ENCODE measurements at places on chromosomes 5 and 9.
A peak's percentile ranks its signal among the peaks of the same experiment; 100 is the strongest.

DNA sequence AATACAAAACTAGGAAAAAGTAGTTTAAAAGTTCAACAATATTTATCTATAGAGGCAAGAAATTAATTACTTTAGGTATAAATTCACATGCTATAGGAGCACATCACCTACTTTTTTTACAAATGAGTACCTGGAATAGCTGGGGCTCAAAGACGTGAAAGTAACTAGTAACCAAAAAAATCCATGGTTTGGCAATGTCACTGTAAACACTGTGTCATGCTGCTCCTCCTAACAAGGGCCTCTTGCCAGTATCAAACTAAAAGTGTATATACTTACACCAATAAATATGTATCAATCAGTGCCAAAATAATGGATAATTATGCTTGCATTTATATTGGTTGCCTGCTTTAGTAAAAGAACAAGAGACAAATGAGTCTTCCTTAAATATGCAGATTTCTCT is 78.9 kb downstream of the AP3B1 start:
- H3K36me3 ChIP-seq, result peaks cover 19% of the 10 kb centered on the region
- H3K27me3 ChIP-seq, result no peaks in the 10 kb centered on the region
- DNase-seq, result no peak
- no peak overlapping the region for H3K27ac ChIP-seq
- H3K4me3 ChIP-seq, result no peak overlapping the region

DNA sequence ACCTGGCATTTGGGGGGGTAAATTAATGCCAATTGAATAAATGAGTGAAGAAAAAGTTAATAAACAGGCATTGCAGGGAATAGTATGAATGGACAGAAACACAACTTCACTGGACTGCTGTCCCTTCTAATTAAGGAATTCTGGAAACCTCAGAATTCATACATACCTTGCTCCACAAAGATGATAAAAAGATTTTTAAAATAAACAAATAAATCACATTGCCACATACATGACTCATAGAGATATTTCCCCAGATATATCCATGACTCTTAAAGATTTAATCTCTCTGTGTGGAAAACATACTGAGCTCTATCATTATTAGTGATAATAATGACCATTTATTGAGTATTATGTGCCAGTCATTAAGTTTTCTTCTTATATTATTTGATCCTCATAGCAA is 469.0 kb upstream of the MEF2C start:
- DNase-seq, result no peak
- H3K27ac ChIP-seq, result no peak overlapping the region
- no peaks in the 10 kb centered on the region for H3K4me1 ChIP-seq
- no peaks in the 10 kb centered on the region for H3K36me3 ChIP-seq
- H3K27me3 ChIP-seq, result no peaks in the 10 kb centered on the region
- no peak overlapping the region for H3K4me3 ChIP-seq

DNA sequence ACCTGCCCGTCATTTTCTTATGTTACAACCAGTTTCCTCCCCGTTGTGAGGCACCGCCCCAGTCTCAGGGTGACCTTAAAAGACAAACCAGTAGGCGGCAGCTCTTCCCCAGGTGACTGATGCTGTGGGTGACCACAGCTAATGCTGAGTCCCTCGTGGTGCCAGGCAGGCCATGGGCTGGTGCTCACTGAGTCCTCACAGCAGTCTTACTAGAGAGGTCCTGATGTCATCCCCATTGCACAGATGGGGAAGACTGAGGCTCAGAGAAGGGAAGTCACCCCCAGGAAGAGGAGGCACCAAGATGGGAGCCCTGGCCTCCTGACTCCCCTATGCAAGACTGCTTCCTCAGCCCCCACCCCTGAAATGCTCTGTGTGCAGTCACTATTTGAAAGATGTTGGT is 978 bp downstream of the CFAP157 start:
- H3K36me3 ChIP-seq, result peaks cover 3% of the 10 kb centered on the region
- peak; percentile 57 for DNase-seq
- H3K4me1 ChIP-seq, result peaks cover 29% of the 10 kb centered on the region
- H3K4me3 ChIP-seq, result no peak overlapping the region
- no peak overlapping the region for H3K27ac ChIP-seq
- no peaks in the 10 kb centered on the region for H3K27me3 ChIP-seq

GRCh38 chr5:17000291-17000939 is 64.3 kb upstream of the MYO10 start:
- no peaks in the 10 kb centered on the region for H3K4me1 ChIP-seq
- H3K27me3 ChIP-seq, result no peaks in the 10 kb centered on the region
- no peaks in the 10 kb centered on the region for H3K36me3 ChIP-seq
- H3K27ac ChIP-seq, result no peak overlapping the region
- DNase-seq, result no peak

DNA sequence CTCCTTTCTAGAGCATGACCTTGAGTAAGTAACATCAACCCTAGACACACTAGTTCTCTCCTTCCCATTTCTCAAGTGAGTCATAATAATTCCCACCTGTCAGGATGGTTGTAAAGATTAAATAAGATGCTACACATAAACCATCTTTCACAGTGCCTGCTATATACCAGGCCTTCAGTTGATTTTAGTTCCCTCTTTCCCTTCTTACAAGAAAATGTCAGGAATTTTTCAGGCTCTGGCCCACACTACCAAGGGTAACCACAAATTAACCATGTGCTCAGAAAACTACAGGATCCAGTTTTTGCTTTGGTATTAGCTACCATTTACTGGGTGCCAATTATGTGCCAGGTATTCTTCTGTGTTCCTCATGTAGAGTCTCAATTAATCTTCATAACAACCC is 42.7 kb upstream of the RARS1 start:
- no peaks in the 10 kb centered on the region for H3K36me3 ChIP-seq
- peaks cover 13% of the 10 kb centered on the region for H3K27me3 ChIP-seq
- no peaks in the 10 kb centered on the region for H3K4me1 ChIP-seq

DNA sequence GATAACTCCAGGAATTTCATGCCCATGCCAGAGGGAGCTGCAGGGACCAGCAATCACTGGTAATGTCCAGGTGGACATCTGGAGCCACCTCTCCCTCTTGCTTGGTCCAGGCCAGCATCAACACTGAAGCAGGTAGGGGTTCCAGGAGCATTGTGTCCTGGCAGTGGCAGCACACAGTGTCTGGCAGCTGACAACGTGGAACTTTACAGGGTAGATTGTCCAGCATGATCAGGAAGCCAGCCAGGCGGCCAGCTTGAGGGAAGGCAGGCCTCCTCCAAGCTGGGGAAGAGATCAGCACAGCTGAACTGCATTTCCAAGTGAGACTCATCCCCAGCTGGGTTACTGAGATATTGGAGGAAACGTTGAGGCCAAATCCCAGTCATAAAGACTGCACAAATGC is 82.6 kb upstream of the RASGRF2 start:
- H3K4me1 ChIP-seq, result no peaks in the 10 kb centered on the region
- peaks cover 51% of the 10 kb centered on the region for H3K36me3 ChIP-seq
- H3K4me3 ChIP-seq, result no peak overlapping the region

DNA sequence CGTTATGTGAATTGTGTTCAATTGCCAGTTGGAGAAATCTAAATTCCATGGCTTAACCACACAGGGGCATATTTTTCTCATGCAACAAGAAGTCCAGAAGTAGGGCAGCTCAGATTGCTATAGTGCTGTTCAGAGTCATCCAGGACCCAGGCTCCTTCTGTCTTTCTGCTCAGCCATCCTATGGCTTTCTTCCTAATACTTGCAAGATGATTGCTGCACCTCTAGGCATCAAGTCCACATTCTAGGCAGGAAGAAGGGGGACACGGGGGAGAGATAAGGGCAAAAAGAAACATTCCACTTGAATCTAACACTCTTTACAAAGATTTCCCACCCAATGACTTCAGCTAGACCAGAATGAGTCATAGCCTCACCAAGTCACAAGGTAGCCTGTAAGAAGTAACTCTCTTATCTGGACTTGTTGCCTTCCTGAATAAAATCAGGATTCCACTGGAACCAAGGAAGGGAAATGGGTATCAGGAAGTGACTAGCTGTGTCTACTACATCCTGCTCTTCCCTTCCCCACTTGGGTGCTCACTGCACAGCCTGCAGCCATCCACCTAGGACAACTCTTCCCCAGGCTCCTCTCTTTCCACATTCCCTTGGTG is 5.3 kb downstream of the ERAP2 start:
- peaks cover 75% of the 10 kb centered on the region for H3K36me3 ChIP-seq
- peak overlapping the region; percentile 59 for H3K4me3 ChIP-seq
- H3K27ac ChIP-seq, result peak overlapping the region; percentile 62
- DNase-seq, result no peak
- H3K27me3 ChIP-seq, result no peaks in the 10 kb centered on the region

Data from activated CD8-positive, alpha-beta T cell treated with anti-CD3 and anti-CD28 coated beads, Interleukin-2, amount 10 ng/mL, durations not matched to agents 7 days and 5 days (primary cell).